ENCODE measurements at places on chromosomes 1 and 21.

GRCh38 chr21:19608101-19608621 is 1204.6 kb upstream of the TMPRSS15 start:
- DNase-seq: no peak

DNA sequence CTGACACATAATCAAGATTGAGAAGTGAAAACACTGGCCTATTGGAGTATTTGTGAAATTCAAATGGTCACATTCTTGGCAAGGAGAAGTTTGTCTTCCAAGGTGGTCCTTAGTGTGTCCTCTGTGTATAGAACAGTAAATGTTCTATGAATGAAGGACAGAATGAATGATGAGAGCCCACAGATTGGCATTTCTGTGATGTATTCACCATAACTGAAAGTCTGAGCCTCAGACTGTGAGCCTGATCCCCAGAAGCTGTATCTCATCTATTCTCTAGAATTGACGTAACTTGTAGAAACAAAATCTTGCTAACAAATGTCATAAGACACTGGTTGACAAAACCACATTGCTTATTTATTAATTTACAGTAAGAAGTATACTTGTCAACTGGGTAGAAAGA is 111.5 kb upstream of the ETV3 start:
- no peak for DNase-seq

DNA sequence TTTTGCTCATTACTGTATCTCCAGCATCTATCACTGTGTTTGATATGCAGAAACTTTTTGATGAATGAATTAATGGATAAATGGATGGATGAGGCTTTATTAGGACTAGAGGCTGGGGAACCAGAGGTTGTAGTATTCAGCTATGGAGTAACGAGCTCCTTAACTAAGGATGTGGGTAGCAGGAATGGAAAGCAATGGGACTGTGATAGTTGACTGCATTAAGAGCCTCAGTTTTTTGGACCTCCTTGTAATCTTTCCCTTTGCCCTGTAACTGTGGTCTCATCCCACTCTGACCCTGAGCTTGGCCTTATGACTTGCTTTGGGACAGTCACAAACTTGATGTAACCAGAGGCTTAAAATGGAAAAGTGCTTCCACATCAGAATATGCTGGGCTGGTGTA is 9.0 kb upstream of the RUNX1 start:
- DNase-seq: no peak

GRCh38 chr1:207020709-207021107 is 11.8 kb downstream of the C1orf116 start:
- no peak for DNase-seq

GRCh38 chr1:54237586-54237985 is 37.6 kb downstream of the MRPL37 start:
- no peak for DNase-seq

- no peak for DNase-seq
Measured at GRCh38 chr1:116270316-116271057, 102.6 kb upstream of the ATP1A1 start.

- no peak for DNase-seq
Measured at GRCh38 chr21:45481977-45482898, 60.0 kb downstream of the SLC19A1 start.

All from activated CD8-positive, alpha-beta memory T cell treated with anti-CD3 and anti-CD28 coated beads, Interleukin-2, amount 10 ng/mL, durations not matched to agents 7 days and 5 days (primary cell).